ENCODE measurements at places on chromosomes 4 and X.
A peak's percentile ranks its signal among the peaks of the same experiment; 100 is the strongest.

- no peak for DNase-seq
- H3K27me3 ChIP-seq: no peaks in the 10 kb centered on the region
- H3K27ac ChIP-seq: no peak overlapping the region
- no peaks in the 10 kb centered on the region for H3K36me3 ChIP-seq
These were observed 52.4 kb downstream of the ITIH6 start for GRCh38 chrX:54745676-54746075.

DNA sequence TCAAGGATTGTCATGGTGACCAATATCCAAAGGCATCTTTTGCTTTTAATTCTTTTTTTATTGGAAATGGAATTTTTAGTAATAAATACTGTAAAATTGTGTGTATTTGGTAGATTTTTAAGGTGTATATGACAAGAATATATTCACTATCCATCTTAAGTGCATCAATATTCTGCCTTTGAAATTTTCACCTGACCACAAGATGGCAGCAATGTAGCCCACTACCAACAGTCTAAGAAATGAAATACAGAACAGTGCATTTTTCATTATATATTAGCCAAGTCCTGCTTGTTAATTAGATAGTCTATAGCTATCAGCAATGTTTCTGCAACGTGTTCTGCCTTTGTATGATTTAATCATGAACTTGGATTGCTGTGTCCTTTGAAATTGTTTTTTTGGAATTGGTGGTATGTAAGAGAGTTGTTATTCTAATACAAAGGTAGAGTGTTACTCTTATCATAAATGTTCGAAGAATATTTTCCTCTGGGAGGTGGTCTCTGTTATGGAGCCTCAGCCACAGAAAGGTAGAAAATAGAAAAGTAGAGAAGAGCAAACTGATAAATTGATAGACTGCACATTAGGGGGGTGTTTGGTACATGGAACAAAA is 38.2 kb downstream of the HPGDS start:
- no peak overlapping the region for H3K4me3 ChIP-seq
- peaks cover 14% of the 10 kb centered on the region for H3K4me1 ChIP-seq
- no peak overlapping the region for H3K27ac ChIP-seq
- DNase-seq: peak; percentile 21
- H3K36me3 ChIP-seq: no peaks in the 10 kb centered on the region

- H3K4me1 ChIP-seq: no peaks in the 10 kb centered on the region
- H3K27me3 ChIP-seq: no peaks in the 10 kb centered on the region
- H3K4me3 ChIP-seq: no peak overlapping the region
These were observed 814.8 kb upstream of the GRID2 start for GRCh38 chr4:91488946-91489345.

GRCh38 chr4:42133006-42133405 is 19.4 kb downstream of the BEND4 start:
- no peaks in the 10 kb centered on the region for H3K4me1 ChIP-seq
- no peak for DNase-seq
- H3K4me3 ChIP-seq: no peak overlapping the region
- H3K27me3 ChIP-seq: no peaks in the 10 kb centered on the region
- H3K36me3 ChIP-seq: no peaks in the 10 kb centered on the region

- H3K27ac ChIP-seq: no peak overlapping the region
- H3K4me1 ChIP-seq: peaks cover 16% of the 10 kb centered on the region
- DNase-seq: no peak
- H3K27me3 ChIP-seq: no peaks in the 10 kb centered on the region
These were observed 902.7 kb upstream of the EPHA5 start for GRCh38 chr4:66572949-66573348.

Data from Calu3 (cell line).